EH (cell line): ENCODE measurements at places on chromosomes 7 and 10.

- no peak for DNase-seq
Observed at GRCh38 chr7:80618096-80618495, 20.3 kb upstream of the CD36 start.

DNA sequence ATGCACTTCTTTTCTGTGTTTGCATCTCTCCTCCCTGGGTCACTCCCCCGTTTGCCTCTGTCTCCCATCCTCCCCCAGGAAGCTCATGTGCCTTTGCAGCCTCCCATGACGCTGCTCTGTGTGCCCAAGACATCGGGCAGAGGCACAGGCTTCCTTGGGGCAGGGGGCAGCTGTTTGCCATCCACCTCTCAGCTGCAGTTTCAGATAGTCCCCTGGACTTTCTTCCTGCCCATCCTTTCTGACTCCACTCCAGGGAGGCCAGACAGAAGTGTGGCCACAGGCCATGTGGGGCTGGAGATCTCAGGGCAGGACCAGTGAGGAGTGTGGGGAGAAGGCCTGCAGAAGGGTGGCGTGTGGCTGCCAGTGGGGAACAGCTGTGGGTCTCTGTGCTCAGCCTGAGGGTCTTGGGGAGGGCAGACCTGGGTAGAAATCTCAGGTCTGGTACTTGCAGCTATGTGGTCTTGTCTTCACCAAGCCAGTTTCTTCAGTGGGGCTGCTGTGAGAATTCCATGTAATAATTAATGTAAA lies 10.6 kb upstream of the SAMD8 start:
- no peak for DNase-seq

- no peak for DNase-seq
Observed at GRCh38 chr10:20970708-20971107, 73.6 kb upstream of the NEBL start.

DNA sequence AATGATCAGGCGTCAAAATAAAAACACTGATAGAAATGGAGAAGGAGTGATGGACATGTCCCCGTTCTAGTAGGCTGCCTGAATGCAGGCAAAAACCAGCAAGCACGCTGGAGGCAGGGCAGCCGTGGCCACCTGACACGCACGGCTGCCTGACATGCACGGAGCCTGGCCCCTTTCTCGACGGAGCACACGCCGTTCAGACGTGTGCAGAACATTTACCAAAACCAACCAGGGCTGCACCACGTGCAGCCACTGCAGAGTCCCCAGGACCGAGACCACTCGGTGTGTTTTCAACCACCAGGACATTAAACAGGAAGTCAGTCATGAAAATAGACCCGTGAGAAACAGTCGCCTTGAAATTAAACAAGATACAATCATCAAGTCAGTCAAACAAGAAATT lies 61.9 kb upstream of the NKX6-2 start:
- DNase-seq: no peak

GRCh38 chr10:76001019-76001418 lies 569.6 kb downstream of the LRMDA start:
- no peak for DNase-seq
